NCI-H1417 treated with DMSO at 0.1 percent for 48 hours (cell line): ENCODE measurements at places on chromosomes 6 and 20.

DNA sequence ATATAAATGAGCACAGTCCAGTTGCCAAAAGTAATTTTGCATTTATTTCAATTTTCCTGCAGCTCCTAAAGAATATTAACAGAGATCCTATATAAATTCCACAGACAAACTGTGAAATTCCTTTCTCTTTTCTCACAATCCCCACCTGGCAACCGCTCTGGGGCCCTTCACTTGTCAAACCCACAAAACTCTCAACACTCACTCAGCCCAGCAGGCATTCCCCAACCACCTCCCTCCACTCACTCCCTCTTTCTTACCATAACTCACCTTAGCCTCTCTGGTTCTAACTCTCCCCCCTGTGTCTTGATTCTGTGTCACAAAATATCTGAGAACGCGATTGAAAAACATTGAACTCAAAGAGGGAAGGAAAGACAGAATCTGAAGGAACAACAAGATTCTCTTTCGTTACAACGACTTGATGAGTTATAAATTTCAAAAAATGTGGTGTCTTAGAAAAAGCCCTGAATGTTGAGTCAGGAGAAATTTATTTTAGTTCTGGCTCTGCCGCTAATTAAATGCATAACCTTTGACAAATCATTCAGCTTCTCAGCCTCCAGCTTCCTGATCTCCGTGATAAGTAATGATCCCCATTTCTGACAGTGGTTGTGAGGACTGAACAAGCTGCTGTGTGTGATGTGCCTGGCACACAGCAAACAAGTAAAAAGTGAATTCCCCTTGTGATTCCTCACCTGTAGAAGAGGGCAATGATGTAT lies 87.9 kb downstream of the UNC5CL start:
- DNase-seq, result no peak

- DNase-seq, result no peak
Measured at GRCh38 chr6:89970072-89970471, 75.8 kb downstream of the GJA10 start.

DNA sequence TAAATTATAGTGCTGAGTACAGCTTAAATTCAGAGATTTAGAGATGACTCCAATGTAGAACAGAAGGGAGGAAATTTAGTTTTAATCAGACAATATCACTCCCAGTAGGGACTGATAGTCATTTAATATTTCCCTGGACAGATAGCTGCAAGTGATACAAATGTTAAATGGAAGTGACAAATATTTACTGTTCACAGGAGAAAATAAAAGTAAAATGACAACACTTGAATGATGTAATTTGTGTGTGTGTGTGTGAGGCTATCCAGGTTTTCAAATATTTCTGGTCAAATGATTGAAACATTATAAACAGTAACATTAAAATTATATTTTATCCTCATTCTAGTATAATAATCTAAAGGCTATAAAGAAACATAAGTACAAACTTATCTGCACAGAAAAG lies 220.3 kb upstream of the THEMIS start:
- no peak for DNase-seq

DNA sequence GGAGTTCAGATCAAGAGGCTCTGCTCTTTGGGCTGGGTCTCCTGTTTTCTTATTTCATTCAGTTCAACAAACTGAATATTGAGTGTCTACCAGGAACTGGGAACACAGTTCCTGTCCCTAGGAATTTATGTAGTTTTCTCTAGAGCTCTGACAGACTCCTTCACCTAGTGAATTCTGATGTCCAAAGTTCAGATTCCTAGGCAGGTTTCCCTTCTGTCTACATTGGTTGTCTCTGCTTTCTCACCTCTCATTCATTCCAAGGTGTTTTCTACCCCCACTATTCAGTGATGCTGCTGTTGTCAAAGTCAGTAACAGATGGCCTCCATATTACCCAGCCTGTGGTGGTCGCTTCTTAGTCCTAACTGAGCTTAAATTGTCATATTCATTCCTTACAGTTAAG lies 4.4 kb downstream of the SMIM13 start:
- DNase-seq, result no peak

- no peak for DNase-seq
Measured at GRCh38 chr20:8536262-8536618, 404.2 kb downstream of the PLCB1 start.

DNA sequence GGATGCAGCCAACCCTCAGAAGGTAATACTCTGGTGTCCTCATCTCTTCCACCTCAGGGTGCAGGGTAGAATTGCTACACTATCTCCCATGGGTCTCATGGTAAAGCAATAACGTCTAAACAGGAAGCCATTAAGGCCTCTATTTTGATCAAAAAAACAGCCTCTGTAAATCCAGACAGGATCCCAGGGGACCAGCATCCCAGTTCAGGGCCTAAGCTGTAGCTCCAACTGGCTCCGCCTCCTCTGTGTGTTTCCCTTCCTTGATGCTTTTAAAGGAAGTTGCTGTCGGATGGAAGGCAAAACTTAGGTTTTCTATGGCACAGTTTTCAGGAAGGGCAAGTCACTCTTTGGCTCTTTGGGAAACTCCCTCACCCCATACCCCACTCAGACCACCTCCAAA lies 222.0 kb downstream of the MAFB start:
- no peak for DNase-seq

GRCh38 chr6:32664827-32665362 lies 1.6 kb downstream of the HLA-DQB1 start:
- DNase-seq, result no peak

DNA sequence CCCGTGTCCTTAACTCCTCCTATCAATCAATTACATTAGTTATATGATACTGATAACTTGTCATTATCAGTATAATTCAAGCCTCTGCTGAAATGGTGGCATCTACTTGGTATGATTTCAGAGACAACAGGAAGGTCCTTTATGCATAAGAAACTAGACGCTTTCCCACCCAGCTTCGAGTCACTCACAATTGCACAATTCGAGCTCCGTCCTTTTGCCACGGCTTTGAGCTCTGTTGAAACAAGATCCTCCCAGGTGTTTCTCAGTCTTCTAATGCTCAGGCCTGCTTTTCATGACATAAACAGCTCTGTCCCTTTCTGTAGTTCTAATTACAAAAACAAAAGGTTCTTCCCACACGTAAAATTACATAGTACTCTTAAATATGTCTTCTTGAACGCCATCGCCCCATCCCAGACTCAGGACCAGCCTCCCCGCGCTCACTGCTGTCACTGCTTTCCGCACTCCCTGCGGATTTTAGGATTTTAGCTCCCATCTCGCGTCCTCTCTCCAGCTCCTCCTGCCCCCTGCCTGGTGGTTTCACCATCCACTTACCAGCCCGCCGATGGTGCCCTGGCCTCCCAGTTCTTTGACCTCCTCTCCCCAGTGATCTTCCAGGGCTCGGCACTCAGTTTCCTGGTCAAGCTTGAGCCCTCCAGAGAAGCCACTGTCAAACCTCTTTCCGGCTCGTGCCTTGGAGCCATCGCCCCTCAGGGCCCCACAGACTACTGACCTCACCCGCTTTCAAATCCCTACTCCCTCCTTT lies 23.2 kb upstream of the PNPLA1 start:
- no peak for DNase-seq

GRCh38 chr6:37943436-37944058 lies 124.0 kb downstream of the ZFAND3 start:
- no peak for DNase-seq

- DNase-seq, result no peak
Measured at GRCh38 chr6:15573384-15573783, 89.4 kb downstream of the DTNBP1 start.

DNA sequence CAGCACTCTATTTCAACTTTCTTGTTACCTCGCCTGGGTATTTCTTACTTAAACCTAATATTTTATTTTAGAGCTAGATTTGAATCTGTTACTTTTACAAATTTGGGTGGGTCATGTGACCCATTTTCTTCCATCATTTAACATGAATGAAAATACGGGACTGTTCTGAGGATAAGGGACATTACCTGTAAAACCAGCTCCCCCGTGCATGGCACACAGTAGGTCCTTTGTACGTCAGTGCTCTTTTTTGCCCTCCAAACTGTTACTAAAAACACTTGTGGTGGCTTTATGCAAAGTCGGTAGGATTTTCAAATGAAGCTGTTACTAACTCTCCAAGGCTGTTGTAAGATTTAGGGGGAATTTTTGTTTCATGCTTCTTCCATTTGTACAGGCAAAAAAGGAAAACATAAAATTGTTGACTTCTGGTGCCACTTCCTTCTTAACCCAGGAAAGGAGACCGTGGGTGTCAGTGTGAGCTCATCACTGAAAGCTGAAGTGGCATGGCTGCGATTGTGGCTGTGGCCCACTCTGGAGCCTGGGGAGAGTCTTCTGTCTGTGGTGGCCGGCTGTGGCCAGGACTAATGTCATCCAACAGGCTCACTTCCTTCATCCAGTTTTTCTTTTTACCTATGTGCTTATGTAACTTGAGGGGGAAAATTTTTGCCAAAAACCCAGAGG lies 40.2 kb upstream of the PXDC1 start:
- DNase-seq, result no peak

- no peak for DNase-seq
Measured at GRCh38 chr6:160667639-160668481, 3.8 kb upstream of the LPA start.

DNA sequence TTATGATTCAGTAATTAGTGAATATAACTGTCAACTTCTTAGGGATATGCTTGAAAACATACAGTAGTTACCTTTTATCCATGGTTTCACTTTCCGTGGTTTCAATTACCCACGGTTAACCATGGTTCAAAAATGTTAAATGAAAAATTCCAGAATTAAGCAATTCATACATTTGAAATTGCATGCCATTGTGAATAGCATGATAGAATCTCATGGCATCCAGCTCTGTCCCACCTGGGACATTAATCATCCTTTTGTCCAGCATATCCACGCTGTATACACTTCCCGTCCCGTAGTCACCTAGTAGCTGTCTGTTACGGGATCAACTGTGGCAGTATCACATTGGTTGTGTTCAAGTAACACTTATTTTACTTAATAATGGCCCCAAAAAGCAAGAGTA lies 781.7 kb upstream of the CITED2 start:
- DNase-seq, result no peak

DNA sequence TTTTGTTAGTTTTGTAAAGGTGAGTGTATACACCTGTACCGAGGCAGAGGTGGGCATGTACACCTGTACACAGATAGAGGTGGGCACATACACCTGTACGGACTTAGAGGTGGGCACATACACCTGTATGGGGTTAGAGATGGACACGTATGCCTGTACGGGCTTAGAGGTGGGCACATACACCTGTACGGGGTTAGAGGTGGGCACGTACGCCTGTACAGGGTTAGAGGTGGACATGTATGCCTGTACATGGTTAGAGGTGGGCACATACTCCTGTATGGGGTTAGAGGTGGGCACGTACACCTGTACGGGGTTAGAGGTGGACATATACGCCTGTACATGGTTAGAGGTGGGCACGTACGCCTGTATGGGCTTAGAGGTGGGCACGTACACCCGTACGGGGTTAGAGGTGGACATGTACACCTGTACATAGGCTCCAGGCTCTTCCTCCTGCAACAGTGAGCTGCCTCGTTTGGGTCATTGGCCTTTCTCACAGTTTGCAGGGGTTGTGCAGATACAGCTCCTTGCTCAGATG lies 63.7 kb downstream of the PHACTR3 start:
- no peak for DNase-seq

GRCh38 chr6:34205466-34205865 lies 31.2 kb upstream of the HMGA1 start:
- no peak for DNase-seq

DNA sequence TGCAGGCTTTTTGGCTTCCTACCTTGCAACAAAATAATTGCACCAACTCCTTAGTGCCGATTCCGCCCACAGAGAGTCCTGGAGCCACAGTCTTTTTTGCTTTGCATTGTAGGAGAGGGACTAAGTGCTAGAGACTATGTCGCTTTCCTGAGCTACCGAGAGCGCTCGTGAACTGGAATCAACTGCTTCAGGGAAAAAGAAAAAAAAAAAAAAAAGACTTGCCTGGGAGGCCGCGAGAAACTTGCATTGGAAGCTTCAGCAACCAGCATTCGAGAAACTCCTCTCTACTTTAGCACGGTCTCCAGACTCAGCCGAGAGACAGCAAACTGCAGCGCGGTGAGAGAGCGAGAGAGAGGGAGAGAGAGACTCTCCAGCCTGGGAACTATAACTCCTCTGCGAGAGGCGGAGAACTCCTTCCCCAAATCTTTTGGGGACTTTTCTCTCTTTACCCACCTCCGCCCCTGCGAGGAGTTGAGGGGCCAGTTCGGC lies 420 bp downstream of the SOX4 start:
- DNase-seq, result no peak

DNA sequence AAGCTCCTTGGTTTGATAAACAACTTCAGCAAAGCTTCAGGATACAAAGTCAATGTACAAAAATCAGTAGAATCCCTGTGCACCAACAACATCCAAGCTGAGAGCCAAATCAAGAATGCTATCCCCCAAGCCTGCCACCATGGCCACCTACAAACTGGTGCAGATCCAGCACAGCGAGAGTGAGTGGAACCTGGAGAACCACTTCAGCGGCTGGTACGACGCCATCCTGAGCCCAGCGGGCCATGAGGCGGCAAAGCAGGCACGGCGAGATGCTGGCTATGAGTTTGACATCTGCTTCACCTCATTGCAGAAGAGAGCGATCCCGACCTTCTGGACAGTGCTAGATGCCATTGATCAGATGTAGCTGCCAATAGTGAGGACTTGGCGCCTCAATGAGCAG lies 170.3 kb downstream of the KHDC1L start:
- DNase-seq, result no peak

GRCh38 chr6:137819740-137820139 lies 47.3 kb upstream of the TNFAIP3 start:
- DNase-seq, result no peak

- DNase-seq, result no peak
Measured at GRCh38 chr20:3224681-3225421, 14.1 kb downstream of the SLC4A11 start.

DNA sequence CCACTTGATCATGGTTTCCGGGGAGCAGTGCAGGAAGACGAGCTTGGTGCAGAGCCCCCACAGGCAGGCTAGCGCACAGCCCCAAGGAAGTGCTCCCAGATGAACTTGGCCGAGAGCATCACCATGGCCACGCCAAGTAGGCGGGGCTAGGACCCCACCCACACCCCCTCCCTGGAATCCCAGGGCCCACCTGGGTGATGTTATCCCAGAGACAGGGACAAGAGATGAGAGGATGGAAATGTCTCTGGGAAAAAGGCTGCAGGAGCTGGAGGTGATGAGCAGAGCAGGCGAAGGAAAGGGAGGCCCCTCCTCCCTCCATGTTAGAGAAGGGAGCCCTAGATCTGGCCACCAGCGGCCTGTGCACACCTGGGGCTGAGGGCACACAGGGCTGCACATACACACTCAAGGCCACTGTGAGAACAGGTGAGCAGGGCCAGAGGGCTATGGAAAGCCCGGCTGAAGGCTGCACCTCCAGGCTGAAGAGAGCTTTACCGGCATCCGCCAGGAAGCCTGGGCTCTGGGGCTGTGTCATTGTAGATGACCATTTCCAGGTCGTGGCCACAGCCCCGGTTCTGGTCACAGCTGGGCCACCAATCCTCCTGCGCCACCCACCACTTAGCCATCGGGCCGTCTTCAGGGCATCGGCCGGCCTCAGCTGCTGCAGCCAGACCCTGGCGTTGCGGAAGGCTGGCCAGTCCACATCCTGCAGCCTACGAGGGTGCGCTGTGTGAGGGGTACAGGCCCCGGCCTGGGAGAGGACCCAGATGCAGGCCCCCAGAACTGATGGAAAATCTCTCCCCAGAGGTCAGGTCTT lies 24.9 kb downstream of the NPEPL1 start:
- DNase-seq, result no peak

GRCh38 chr6:89290401-89291155 lies 24.5 kb downstream of the GABRR2 start:
- no peak for DNase-seq
